ENCODE measurements at places on chromosomes 6 and 20.

- no peak for DNase-seq
These were observed 35.2 kb upstream of the OVOL2 start for GRCh38 chr20:18092890-18093289.

DNA sequence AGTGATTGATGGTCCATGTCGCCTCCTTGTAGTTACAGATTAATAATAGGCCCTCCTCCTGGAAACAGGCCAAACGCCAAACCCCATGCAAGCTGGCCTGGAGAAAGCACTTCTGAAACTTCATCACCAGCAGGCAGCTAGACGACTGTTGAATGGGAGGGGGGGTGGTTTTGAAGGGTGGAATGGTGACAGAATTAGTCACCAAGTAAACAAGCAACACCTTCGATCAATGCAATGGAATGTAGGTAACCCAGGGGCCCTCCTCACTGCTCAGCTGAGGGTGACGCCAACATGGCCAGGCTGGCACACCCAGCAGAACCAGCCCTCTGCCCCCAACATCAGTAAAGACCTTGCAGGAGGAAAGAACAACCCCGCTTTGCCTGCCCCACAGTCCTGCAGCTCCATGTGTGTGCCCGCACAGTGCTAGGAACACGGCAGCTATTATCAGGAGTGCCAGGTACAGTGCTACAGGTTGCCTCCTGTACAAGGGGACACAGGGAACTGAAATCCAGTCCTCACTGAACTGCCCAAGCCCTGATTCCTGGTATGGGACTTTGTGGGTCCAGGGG, 2.7 kb downstream of the BCAS1 start:
- peak; percentile 80 for DNase-seq

DNA sequence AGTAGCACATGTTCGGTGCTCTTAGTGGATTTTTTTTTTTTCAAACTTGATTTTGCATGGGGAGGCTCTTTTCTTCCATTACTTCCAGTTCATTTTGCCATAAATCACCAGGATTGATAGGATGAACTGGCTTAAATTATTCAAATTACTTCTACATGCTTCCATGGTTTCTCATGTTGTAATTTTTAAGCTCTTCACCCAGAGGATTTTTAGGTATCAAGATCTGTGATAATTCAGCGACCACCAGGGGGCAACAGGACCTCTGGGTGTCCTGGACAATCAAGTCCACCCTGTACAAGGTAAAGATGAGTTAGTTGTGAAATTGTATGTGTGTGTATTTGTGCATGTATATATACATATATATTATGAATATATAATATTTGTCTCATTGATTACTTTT, 4.2 kb upstream of the EPHA7 start:
- peak; percentile 62 for DNase-seq

- DNase-seq: no peak
These were observed at the start of gene HIVEP1 for GRCh38 chr6:12012038-12012557. Gene HIVEP1, plus strand, starts transcription at chr6:12012312. Its CDS starts 3,317 bp downstream, at chr6:12015629.

- no peak for DNase-seq
These were observed 4.5 kb downstream of the CD164 start for GRCh38 chr6:109377717-109378116.

GRCh38 chr6:159984268-159984786, 15.4 kb downstream of the IGF2R start:
- no peak for DNase-seq

GRCh38 chr20:36777167-36777566, 3.6 kb upstream of the DSN1 start:
- no peak for DNase-seq

- no peak for DNase-seq
These were observed 35.4 kb upstream of the HFE start for GRCh38 chr6:26051665-26052310.

- no peak for DNase-seq
These were observed 109.5 kb upstream of the CD93 start for GRCh38 chr20:23195636-23196035.

DNA sequence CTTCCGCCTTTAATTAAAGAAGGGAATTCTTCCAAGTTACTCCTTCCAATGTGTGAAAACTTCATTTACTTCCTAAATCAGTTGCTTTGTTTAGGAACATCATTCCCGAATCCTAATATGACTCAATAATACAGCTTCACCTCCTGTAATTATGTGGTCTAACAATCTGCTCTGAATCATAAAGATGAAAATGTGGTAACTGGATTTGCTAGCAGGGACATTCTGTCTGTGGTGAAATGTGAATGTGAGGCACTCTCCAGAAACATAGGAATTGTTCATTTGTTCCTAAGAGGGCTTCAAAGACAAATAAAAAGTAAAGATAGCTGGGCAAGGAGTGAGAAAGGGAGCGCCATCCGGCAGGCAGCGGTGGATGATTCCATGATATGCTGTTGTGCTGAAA, 678.1 kb downstream of the KIF16B start:
- no peak for DNase-seq

- no peak for DNase-seq
These were observed 4.5 kb upstream of the SIRPA start for GRCh38 chr20:1890469-1891262.

DNA sequence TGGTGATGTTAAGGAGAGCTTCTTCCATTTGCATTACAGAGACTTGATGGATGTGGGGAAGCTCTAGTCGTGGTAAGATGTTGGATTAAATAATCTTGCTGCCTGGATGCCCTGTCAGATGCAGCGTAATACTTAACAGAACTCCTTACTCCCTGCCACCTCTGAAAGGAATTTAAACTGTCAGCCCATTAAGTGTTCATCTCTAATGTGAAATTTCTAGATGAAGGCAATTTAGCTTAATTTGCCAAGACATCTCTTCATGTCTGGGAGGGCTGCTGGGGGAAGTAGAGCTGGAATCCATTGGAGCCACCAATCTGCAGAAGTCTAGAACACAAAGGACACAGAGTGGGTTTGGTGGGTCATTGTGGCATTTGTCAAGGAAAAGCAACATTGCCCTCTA, 64.4 kb downstream of the SOBP start:
- DNase-seq: no peak

GRCh38 chr6:60952500-60952899, 1333.5 kb downstream of the KHDRBS2 start:
- no peak for DNase-seq

GRCh38 chr6:70857387-70858077, 99.3 kb downstream of the B3GAT2 start:
- DNase-seq: no peak

DNA sequence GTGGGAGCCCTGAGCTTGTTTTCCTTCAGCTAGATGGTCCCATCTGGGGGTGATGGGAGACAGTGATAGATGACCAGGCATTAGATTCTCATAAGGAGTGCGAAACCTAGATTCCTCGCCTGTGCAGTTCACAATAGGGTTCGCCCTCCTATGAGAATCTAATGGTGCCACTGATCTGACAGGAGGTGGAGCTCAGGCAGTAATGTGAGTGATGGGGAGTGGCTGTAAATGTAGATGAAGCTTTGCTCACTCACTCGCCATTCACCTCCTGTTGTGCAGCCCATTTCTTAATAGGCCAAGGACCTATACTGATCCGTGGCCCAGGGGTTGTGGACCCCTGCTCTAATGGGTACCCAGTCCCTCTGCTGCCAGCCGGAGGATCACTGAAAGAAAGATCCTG, 20.7 kb upstream of the KCNB1 start:
- DNase-seq: no peak

- DNase-seq: no peak
These were observed 489.6 kb downstream of the BMP2 start for GRCh38 chr20:7257099-7257498.

GRCh38 chr20:26276554-26277210, 580.0 kb upstream of the ZNF337 start:
- DNase-seq: no peak

DNA sequence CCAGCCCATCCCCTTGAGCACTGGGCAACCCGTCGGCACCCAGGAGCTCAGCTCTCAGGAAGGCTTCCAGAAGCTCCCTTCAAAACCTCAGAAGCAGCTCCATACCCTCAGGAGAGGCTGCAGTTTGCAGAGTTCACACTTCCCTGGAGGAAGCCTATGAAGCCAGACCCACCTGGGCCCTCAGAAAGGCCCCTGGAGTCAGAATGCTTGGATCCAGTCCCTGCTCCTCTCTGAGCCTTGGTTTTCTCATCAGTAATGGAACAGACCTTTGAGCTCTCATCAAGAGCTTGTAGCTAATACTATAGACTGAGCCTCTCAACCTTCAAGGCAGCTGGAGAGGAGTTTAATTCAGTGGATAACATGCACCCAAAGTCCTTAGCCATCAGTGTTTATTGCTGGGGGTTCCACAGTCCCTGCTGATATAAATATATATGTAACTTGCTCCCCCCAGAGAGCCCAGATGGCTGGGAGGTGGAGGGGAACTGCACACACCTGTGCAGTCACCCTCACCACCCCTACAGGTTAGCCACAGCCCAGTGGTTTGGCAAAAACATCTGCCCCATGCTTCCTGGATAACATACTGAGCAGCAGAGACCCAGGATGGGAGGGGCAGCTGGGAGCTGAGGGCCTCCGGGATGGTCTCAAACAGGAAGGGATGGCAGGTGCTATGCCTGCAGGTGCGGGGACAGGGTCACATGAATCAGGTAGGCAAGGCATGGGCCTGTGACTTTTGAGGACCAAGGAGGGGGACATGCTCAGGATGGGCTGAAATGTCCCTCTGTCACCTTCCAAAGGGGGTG, 120.1 kb downstream of the SNX5 start:
- no peak for DNase-seq

GRCh38 chr6:136593748-136594490, 43.7 kb upstream of the MAP7 start:
- no peak for DNase-seq

DNA sequence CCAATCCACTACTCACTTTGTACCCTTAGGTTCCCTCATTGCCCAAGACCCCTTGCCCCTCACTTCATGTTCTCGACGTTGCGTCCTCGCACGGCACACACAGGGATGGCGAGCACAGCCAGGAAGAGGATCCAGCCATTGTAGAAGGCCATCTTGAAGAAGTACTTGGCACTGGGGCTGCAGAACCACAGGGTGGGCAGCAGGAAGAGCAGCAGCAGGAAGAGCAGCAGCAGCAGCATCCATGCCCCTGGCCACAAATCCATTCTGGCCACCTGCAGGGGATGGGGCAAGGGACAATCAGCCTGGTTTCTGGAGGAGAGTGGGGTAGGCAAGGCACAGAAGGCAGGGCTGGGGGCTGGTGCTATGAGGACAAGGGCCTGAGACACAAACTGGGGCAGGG, 4.7 kb downstream of the AGPAT1 start:
- DNase-seq: no peak

DNA sequence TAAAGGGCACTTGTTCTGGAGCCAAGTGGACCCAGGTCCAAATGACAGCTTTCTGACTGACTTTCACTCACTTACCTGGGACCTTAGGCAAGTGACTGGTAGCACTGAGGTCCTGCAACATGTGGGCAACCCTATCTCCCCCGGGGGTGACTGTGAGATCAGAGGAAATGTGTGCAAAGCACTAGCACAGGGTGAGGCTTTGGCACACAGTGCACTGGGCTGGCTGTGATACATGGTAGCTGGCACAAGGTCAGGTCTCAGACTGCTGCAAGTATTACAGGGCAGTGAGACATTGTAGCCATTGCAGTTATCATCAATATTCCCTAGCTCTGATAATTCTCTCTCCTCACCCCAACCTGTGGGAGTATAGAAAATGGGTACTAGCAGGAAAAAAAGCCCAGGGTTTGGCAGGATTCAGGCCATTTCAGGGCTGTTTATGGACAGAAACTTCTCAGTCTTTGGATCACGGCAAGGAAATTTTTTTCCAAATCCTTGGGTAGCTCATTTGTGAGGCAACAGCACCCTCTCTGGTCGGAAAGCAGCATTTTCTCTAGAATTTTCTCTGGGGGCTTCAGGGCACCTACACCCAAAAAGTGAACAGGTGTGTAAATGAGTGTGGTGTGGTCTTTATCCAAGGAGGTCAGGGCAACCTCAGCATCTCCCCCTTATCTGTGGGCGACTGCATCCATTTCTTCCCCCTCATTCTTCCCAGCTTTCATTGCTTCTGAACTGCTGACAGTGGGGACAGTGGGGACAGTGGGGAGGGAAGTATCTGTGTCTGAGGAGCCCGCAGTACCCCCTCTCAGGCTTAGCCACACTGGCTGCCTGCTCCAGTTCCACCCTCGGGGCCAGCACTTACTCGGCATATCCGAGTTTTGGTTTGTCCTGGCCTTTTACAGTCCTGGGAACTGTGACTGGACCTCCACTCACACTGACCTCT, 148.7 kb upstream of the PHACTR3 start:
- DNase-seq: no peak

GRCh38 chr6:38131527-38131965, 312.0 kb downstream of the ZFAND3 start:
- DNase-seq: no peak

- no peak for DNase-seq
These were observed 137.9 kb downstream of the HIVEP1 start for GRCh38 chr6:12149944-12150510.

DNA sequence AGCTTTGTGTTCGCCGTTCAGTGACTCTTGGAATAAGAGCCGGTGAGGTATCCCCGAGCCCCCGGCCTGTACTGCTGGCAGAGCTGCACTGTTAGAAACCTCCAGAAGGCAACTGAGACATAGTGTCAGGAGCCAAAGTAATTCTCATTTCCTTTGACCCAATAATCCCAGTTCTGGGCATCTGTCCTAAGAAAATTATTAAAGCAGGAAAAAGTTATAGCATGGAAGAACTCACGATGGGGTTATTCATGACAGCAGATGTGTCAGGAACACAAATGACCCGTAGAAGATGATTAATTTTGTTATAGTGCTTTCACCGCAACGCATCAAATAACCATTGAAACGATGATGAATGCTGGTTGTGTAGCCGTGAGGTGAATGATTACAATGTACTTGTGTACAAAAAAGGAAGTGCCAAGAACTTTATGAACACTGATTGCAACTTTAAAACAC, 20.3 kb downstream of the CYP21A2 start:
- no peak for DNase-seq

DNA sequence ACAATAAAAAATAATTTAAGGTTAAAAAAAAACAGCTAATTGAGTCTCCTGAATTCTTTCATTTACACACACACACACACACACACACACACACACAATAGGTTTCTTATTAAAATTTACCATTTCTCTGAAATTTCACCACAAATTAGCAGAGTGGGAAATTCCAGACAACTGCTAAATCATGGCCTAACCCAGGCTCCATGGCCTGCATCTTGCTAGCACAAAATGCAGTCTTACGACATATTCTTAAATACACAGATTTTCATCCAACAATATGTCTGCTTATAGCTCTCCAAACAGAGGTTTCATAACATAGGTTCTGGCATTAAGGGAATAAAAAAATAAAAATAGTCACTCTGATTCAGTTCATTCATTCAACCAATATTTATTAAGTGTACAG, 46.9 kb downstream of the SOD2 start:
- DNase-seq: no peak

GRCh38 chr20:59579404-59580145, 24.8 kb upstream of the PHACTR3 start:
- DNase-seq: no peak
